ENCODE measurements at places on chromosomes 4 and X.

GRCh38 chr4:78544678-78545077 is 6.9 kb upstream of the ANXA3 start:
- DNase-seq, result no peak

GRCh38 chr4:98469771-98470170 is 188.6 kb downstream of the TSPAN5 start:
- DNase-seq, result no peak

GRCh38 chr4:184590196-184590595 is 59.1 kb downstream of the CASP3 start:
- DNase-seq, result no peak

DNA sequence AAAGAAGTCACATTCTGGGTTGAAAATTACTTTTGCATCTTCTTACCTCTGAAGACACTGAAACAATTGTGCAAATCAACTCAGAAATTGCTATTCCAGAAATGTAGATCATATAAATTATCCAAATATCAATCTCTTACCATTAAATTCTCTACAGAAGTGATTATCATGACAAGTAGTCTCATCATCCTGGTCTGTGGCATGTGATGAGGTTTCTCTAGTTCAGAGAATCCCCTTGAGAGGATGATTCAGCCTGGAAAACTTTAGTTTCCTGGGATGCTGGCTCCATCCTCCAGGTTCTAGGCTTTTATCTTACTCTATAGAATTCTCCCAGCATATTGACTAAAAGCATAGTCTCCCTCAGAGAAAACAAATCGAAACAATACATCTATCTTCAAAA is 76.2 kb upstream of the S100G start:
- DNase-seq, result no peak

DNA sequence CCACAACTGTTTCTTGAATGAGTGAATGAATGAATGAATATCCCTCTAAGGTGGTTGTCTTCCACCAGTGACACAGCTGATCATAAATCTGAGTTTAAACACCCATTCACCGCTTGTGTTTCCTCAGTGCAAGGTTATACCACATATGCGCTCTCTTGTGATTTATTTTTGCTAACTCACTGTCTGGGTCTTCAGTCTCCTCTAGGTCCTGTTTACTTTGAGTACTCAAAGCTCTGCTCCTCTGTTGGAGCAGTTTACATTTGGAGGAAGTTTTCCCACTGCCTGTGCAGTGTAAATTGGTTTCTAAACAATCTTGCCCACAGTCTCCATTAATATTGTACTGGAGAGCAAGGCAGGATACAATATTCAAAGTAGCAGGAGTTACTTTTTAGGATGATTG is 212.6 kb upstream of the JADE1 start:
- no peak for DNase-seq

GRCh38 chrX:134622056-134622812 is 36.0 kb downstream of the PLAC1 start:
- no peak for DNase-seq

GRCh38 chr4:28287831-28288233 is 1427.2 kb downstream of the STIM2 start:
- no peak for DNase-seq

- no peak for DNase-seq
Observed at GRCh38 chr4:69104719-69105275, 8.5 kb downstream of the UGT2B7 start.

DNA sequence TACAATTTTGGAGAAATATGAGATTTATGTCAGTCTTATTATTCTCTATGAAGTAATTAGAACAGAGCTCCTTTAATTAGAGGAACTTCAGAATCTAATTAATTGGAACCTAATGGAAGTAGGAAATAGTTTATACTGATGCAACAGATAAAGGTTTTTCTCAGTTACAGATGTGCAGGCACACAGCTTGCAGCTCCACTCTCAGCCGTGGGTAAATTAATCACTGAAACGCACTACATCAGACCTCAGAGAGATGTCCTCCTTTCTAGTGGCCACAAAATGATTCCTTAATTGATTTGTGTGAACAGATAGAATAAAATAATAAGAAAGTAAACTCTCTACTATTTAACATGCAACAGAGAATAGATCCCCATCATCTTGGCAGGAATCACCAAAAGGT is 21.5 kb upstream of the NPY2R start:
- no peak for DNase-seq

DNA sequence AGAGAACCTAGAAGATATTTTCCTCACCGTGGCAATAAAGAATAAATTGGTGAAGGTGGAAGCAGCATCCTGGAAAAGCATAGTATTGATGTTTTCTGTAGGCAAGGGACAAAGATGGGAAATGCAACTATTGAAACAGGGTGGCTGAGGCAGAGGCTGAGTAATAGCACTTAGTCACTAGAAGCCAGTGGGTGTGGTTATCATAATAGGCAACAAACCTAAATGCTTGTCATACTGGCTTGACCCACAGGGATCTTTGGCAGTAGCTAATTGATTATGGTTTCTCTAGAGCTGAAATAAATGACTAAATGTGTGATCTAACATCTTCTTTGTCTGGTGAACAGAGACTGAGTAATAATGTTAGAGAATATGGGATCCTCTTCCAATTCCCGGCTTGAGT is 353.6 kb upstream of the RPS6KA3 start:
- DNase-seq, result no peak

- DNase-seq, result no peak
Observed at GRCh38 chr4:57080781-57081650, 29.2 kb downstream of the IGFBP7 start.

DNA sequence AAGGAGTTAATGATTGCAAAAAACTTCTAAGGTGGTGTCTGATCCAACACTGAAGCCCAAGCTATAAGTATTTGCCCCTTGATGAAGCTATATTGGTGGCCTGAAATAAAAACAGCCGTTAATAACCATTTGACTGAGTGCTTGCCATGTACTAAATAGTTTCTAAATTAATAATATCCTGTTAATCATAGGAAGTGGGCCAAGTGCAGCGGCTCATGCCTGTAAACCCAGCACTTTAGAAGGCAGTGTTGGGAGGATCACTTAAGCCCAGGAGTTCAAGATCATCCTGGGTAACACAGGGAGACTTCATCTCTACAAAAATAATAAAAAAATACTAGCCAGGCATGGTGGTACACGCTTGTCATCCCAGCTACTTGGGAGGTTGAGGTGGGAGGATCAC is 8.3 kb downstream of the NDP start:
- DNase-seq, result no peak

DNA sequence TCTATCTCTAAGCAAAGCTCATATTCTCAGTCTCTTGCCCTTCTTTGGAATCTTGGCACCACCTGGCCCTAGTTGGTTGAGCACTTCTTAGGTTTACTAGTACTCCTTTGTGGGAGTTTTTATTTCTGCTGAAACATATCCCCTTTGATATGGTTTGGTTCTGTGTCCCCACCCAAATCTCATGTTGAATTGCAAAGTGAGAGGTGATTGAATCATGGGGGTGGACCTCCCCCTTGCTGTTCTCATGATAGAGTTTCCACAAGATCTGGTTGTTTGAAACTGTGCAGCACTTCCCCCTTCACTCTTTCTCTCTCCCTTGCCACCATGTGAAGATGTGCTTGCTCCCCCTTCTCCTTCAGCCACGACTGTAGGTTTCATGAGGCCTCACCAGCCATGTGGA is 22.2 kb upstream of the SYNPO2 start:
- no peak for DNase-seq

DNA sequence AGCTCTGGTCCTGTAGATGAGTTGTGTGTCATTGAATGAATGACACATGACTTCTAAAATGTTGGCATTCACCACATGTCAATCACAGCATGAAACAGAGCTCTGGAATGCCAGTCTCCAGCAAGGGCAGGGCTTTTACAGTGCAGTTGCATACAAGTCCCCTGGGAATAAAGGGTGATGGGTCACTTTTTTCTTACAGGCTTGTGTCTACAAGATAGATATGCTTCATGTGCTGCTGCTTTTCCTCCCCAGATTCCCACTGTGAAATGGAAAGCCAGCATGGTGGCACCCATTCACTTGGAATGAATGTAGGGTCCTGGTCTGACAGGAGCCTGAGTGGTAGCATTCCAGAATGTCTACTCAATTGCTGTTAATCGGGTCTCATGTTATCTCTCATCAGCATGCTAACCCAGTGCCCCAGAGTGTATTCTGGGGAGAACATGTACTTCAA is 159.1 kb upstream of the KIT start:
- DNase-seq, result no peak

GRCh38 chr4:80788798-80789197 is 241.7 kb upstream of the BMP3 start:
- no peak for DNase-seq

DNA sequence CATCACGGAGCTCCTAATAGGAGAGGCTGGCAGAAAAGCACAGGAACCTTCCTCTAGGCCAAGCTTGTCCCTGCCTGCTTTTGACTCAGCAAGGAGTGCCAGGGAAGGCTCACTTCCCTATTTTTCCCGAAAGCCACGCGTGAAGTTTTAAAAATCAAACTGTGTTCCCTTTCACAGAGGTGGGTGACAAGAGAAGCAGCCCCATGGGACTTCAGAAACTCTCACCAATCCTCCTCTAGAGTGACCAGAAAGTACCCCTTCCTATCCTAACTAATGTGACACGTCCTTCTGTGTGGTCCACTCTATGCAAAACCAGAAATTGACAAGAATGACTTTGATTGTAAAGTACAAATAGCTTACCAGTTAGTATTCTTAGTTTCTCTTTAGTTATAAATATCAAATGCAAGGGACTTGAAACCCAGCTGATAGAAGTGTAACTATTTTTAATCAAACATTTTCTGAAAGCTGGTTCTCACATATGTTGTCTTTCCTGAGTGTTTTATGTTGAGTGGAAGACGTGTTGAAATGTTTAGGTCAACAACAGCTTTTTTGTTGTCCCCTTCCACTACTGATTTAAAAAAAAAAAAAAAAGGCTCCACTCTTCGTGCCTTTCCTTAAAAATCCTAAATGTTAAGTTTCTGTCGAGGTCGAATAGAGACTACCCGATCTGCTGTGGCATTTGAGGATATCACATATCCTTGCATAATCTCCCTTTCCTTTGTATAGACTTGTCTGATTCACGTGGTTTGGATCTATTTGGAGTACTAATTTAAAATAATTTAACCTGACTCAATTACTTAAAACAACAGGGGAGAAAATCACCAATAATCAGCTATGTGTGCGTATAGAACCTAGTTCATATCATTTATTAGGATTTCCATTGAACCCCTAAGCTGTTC is 42.1 kb downstream of the NFKB1 start:
- DNase-seq, result no peak

DNA sequence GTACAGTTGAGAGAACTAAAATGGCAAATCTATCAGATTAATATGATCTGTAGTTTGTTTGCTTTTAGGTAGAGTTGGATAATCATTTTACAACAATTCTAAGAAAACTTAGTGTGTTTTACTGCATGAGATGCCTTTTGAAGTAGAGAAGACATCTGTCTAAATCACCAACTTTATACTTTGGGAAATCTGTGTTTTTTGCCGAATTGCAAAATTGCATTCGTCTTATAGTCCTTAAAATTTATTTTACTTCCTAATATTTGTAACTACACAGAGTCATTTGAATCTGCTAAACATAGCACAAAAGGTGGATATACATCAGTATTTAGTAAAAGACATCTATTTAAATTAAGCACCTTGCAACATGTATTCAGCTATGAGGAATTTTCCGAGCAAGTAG is 100.0 kb downstream of the CCSER1 start:
- DNase-seq, result no peak

DNA sequence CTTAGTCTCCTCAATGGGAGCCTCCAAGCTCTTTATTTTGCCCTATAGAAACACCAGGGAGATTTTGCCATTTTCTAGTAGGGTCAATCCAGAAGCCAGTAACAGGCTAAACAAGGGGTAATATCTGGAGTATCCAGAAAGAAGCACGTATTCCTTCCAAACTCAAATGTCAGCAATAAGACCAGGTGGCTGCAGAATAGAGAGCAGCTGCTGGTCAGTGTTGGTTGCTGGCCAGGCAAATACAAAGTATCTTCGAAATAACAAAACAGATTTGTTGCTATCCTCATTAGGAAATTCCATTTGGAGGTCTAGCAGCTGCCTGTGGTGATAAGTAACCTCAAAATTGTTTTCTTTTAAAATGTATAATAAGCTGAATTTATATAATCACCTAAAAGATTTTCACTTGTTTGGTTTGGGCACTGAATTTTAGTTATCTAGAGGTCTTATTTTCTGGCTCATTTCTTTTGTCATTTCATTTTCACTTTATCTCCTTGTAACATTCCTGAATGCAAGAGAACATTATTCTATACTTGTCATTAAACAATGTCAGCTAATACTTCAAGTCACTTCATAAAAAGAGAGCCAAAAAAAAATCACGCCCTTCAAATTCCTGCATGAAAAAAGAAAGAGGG is 320.6 kb downstream of the DTHD1 start:
- DNase-seq, result no peak

- no peak for DNase-seq
Observed at GRCh38 chr4:152700151-152700550, 20.4 kb upstream of the TMEM154 start.

GRCh38 chr4:102627831-102628523 is 126.8 kb downstream of the NFKB1 start:
- no peak for DNase-seq

DNA sequence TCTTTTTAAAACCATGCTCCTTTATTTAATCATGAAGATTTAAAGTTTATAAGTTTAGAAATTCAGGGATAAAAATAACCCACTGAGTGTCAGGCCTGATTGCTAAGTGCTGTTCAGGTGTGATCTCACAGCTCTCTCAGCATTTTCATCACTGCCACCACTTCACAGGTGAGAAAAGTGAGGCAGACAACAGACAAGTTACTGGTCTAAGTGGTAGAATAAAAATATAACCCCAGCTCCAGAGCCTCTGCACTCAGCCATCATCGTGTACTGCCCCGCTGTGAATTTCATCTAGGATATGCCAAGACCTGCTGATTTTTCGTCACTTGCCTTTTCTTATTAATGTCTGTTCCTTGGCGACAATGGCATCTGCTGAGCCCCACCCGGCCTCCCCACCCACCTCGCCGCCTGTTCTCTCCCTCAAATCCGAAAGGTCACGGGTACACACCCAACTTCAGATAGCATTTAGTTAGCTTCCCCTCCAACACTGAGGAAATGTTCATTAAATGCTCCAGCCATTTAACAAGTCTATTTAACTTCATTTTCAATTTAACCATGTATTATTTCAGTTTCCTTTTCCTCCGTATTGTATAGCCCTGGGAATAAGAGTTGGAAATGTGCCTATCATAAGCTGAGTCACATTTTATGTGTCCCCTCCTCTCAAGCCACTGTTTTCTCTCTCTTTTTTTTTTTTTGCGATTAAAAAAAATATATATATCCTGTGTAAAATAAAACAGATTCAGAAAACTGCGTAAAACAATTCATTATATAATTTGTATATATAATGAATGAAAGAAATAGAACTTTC is 236.5 kb downstream of the CBR4 start:
- no peak for DNase-seq

GRCh38 chr4:128924951-128925350 is 115.5 kb downstream of the JADE1 start:
- no peak for DNase-seq

GRCh38 chr4:1532549-1533395 is 126.5 kb upstream of the NKX1-1 start:
- DNase-seq, result no peak

Measured in hippocampal formation (tissue), 2 donors.